ENCODE measurements at places on chromosomes 6 and 20. TPM values are rescaled to one million over a fixed set of nuclear protein-coding genes. Genes with fewer than 3 reads are reported as not detected.
A peak's percentile ranks its signal among the peaks of the same experiment; 100 is the strongest.

GRCh38 chr6:43461936-43462335 lies 6.6 kb upstream of the DLK2 start:
- H3K4me3 ChIP-seq: no peak overlapping the region
- H3K36me3 ChIP-seq: no peaks in the 10 kb centered on the region
- no peaks in the 10 kb centered on the region for H3K4me1 ChIP-seq
- H3K27me3 ChIP-seq: no peaks in the 10 kb centered on the region
- H3K27ac ChIP-seq: no peak overlapping the region

DNA sequence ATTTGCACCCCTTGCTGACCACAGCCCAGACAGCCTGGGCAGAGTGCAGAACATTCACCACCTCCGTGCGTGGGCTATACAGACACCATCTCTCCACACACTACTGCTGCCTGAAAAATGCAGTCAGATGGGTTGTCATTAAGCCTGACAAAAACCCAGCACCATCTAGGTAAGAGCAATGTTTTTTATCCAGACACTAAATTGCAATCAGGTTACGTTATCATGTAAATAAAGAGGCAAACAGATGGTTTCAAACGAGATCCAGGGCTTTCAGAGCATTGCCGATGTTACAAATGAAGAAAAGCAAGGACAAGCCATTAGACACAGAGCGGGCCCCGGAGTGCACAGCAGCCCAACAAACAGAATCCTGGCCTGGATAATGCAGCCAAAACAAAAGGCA lies 269.6 kb downstream of the PKHD1 start:
- H3K27me3 ChIP-seq: no peaks in the 10 kb centered on the region
- H3K4me3 ChIP-seq: no peak overlapping the region
- no peaks in the 10 kb centered on the region for H3K4me1 ChIP-seq
- no peaks in the 10 kb centered on the region for H3K36me3 ChIP-seq

GRCh38 chr20:24407151-24407550 lies 62.3 kb upstream of the SYNDIG1 start:
- H3K4me3 ChIP-seq: no peak overlapping the region
- H3K4me1 ChIP-seq: no peaks in the 10 kb centered on the region
- no peak overlapping the region for H3K27ac ChIP-seq
- no peak for DNase-seq

The HDGFL1 gene
- not detected for total RNA-seq

GRCh38 chr6:140043357-140043756 lies 668.9 kb upstream of the CITED2 start:
- no peak for DNase-seq
- H3K4me3 ChIP-seq: no peak overlapping the region
- H3K4me1 ChIP-seq: no peaks in the 10 kb centered on the region
- no peaks in the 10 kb centered on the region for H3K36me3 ChIP-seq

The MUCL3 gene
- not detected for total RNA-seq

DNA sequence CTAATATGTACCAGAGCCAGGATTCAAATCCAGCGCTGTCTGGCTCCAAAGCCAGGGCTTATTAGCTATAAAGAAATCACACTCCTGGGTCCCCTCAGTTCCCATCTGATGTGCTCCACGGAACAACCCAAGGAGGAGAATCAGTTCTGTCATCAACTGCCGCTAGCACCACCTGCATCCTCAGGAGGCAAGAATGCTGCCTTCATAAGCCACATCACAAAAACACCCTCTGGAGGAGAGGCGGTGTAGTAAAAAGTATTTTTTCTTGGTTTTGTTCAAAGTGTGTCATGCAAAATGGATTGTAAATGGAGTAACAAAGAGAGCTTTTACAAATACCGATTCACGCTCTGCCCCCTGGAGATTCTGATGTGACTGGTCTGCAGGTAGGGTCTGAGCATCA lies 57.1 kb downstream of the TNFRSF21 start:
- DNase-seq: no peak
- no peak overlapping the region for H3K27ac ChIP-seq
- no peak overlapping the region for H3K4me3 ChIP-seq
- H3K4me1 ChIP-seq: peaks cover 2% of the 10 kb centered on the region
- no peaks in the 10 kb centered on the region for H3K36me3 ChIP-seq

DNA sequence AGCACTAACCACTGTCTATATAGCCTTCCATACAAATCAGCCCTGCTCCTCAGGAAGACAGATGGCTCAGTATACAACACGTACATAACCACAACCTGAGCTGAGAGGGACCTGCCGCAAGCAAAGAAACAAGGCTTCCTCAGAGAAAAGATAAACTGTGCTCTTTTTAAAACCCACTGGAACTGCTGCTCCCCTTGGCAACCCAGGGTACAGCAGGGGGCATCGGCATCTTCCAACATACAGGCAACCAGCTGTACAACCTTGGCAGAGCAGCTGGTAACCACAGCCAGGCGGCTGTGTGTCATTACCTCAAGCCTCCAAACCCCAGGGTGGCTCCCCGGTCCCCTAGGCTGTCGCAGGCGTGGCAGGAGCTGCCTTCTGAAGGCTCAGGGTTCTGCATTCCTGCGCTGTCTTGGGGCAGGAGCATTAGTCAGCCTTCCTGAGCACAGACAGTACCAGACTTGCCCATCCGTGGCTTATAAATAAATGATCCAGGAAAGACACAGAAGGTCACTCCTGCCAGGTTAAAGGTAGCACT lies 249.5 kb downstream of the ADGRG6 start:
- H3K27ac ChIP-seq: no peak overlapping the region
- H3K4me3 ChIP-seq: no peak overlapping the region
- no peak for DNase-seq
- no peaks in the 10 kb centered on the region for H3K36me3 ChIP-seq
- H3K27me3 ChIP-seq: no peaks in the 10 kb centered on the region

DNA sequence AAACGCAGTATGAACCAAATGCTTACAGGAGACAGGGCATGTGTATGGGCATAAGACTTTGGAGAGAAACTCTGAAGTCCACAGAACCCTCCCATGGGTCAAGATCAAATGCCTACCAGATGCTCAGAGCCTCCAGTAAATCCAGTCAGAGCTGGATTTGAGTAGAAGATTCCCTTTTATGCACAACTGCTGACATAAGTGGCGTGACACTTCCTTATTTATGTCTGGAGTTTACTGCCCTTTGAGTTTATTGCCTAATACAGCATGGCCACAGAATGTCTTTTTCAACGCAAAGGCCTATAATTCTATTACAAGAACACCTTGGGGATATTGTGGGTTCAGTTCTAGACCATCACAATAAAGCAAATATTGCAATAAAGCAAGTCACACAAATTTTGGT lies 220.0 kb upstream of the FOXQ1 start:
- no peak overlapping the region for H3K4me3 ChIP-seq
- H3K27me3 ChIP-seq: no peaks in the 10 kb centered on the region
- H3K36me3 ChIP-seq: no peaks in the 10 kb centered on the region
- no peak for DNase-seq

The MICB gene
- total RNA-seq: 4.7 TPM

The NR2E1 gene
- total RNA-seq: not detected

The COL21A1 gene
- 39.3 TPM for total RNA-seq

DNA sequence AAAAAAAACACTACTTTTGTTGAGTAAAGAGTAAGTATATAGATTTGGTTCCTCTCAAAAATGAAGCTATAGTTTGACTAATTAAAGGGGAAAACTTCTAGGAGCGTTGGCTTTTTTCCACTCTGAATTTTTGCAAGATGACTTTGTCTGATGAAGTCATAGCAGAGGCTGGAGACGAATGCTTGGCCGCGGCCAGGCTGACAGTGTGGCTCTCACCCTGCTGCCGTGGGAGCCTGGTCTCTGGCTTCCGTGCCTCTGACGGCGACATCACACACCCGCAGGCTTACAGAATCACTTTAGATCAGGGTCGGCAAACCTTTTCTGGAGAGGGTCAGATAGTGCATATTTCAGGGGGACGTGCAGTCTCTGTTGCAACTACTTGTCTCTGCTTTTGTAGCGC lies 145.0 kb downstream of the PHACTR3 start:
- H3K36me3 ChIP-seq: no peaks in the 10 kb centered on the region
- H3K4me1 ChIP-seq: no peaks in the 10 kb centered on the region
- DNase-seq: peak; percentile 84
- H3K27me3 ChIP-seq: no peaks in the 10 kb centered on the region
- no peak overlapping the region for H3K27ac ChIP-seq
- no peak overlapping the region for H3K4me3 ChIP-seq

DNA sequence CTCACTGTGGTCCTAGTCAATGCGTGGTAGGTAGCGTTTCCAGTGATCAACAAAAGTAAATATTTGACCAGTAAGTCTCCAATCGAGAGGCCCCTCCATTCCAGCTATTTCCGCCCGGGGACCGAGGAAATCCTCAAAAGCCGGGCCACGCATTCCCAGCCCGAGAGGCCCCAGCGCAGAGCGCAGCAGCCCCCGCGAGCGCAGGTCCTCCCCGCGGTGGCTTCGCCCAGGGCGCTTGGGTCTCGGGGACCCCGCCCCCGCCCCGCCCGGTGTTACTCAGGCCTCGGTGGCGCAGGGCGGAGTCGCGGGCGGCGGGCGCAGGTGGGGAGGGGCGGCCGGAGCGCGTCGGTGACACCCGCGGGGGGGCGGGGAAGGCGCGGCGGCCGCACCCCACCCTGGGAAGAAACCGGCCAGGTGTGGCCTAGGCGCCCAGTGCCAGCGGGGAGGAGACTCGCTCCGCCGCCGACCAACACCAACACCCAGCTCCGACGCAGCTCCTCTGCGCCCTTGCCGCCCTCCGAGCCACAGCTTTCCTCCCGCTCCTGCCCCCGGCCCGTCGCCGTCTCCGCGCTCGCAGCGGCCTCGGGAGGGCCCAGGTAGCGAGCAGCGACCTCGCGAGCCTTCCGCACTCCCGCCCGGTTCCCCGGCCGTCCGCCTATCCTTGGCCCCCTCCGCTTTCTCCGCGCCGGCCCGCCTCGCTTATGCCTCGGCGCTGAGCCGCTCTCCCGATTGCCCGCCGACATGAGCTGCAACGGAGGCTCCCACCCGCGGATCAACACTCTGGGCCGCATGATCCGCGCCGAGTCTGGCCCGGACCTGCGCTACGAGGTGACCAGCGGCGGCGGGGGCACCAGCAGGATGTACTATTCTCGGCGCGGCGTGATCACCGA lies at the start of gene DSP:
Gene DSP (plus strand): TSS at position 497 of the 890 bp plus-strand sequence. CDS start 245 bp downstream, at position 742.
- no peaks in the 10 kb centered on the region for H3K27me3 ChIP-seq
- H3K36me3 ChIP-seq: no peaks in the 10 kb centered on the region
- no peak within 1 kb of the TSS for H3K27ac ChIP-seq
- H3K4me3 ChIP-seq: peak within 1 kb of the TSS; percentile 21
- DNase-seq: peak; percentile 75
- H3K4me1 ChIP-seq: no peaks in the 10 kb centered on the region

GRCh38 chr20:9066191-9066590 lies 2.7 kb upstream of the PLCB4 start:
- DNase-seq: no peak
- no peak overlapping the region for H3K4me3 ChIP-seq
- no peaks in the 10 kb centered on the region for H3K36me3 ChIP-seq
- H3K4me1 ChIP-seq: no peaks in the 10 kb centered on the region

GRCh38 chr20:2698186-2698817 lies 5.7 kb downstream of the EBF4 start:
- no peak overlapping the region for H3K4me3 ChIP-seq
- no peaks in the 10 kb centered on the region for H3K4me1 ChIP-seq
- no peaks in the 10 kb centered on the region for H3K36me3 ChIP-seq
- DNase-seq: no peak

The DEFB124 gene
- 1.6 TPM for total RNA-seq

DNA sequence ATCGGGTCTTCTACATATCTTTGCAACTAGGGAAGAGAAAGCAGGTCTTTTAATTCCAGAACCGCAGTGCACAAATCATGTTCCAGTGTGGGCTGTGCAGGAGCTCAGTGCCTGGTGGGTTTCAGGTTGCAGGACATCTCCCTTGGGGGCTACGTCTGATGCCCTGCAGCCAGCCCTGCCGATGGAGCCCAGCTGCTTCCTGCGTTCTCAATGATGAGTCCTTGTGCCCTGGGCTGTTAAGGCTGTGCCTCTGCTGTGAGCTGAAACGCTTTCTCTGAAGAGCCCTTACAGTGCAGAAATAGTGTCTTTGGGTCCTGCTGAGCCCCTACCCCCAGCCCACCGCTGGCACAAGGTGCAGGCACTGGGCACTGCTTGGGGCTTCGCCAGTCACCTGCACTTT lies 192.9 kb downstream of the SYNDIG1 start:
- H3K27me3 ChIP-seq: no peaks in the 10 kb centered on the region
- no peaks in the 10 kb centered on the region for H3K4me1 ChIP-seq
- H3K4me3 ChIP-seq: no peak overlapping the region
- peak; percentile 47 for DNase-seq

- H3K36me3 ChIP-seq: no peaks in the 10 kb centered on the region
- DNase-seq: no peak
- H3K27ac ChIP-seq: no peak overlapping the region
- no peaks in the 10 kb centered on the region for H3K27me3 ChIP-seq
- H3K4me3 ChIP-seq: no peak overlapping the region
These were observed 16.9 kb downstream of the RREB1 start for GRCh38 chr6:7124636-7125035.

GRCh38 chr6:151408858-151409257 lies 17.5 kb upstream of the ZBTB2 start:
- no peaks in the 10 kb centered on the region for H3K27me3 ChIP-seq
- peaks cover 4% of the 10 kb centered on the region for H3K36me3 ChIP-seq
- no peaks in the 10 kb centered on the region for H3K4me1 ChIP-seq
- DNase-seq: no peak
- H3K27ac ChIP-seq: no peak overlapping the region

GRCh38 chr6:70667256-70667710 lies 400 bp upstream of the SMAP1 start:
- no peak for DNase-seq
- no peaks in the 10 kb centered on the region for H3K27me3 ChIP-seq
- no peaks in the 10 kb centered on the region for H3K36me3 ChIP-seq
- peak overlapping the region; percentile 49 for H3K4me3 ChIP-seq

DNA sequence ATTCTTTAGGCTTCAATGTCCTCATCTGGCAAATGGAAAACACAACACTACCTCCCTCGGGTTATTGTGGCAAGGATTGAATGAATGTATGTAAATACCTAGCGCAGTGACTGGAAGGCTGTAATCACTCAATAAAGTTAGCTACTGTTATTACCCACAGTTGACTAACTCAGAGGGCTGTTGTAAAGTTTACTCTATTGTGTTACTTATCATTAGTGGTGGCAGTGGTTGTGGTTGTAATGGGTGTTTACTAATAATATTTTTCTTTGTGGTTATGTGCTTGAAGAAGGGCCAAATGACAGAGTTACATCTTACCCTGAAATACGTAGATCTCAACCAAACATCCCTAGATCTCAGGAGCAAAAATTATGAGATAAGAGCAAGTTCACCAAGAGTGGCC lies 42.0 kb upstream of the PXDC1 start:
- no peaks in the 10 kb centered on the region for H3K27me3 ChIP-seq
- H3K4me1 ChIP-seq: peaks cover 6% of the 10 kb centered on the region
- no peak for DNase-seq

DNA sequence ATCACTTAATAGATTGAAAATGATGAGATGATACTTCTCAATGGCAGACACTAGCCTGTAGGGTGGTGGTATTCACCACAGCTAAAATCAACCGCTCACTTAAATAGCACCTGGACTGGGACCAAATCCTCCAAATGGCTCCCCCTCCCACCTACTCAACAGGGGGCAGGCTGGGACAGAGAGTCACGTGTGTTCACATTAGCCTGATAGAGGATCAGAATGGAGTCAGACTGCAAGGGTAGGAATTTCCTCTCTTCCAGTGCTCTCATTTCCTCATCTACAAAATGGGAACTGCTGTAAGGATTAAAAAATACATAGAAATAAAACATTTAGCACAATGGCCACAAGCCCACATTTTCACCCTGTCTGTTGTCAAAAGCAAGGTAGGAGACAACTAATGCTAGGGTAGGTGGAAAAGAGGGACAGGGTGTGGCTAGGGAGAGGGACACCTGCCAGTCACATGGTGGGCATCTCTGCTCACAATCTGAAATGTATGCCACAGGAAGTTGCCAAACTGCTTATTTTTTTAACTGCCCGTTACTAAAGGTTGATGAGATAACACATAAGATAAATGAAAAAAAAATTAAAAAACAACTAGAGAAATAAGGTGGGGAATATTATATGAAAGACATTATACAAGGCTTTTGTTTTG lies 55.3 kb downstream of the BACH2 start:
- no peak overlapping the region for H3K27ac ChIP-seq
- H3K4me1 ChIP-seq: no peaks in the 10 kb centered on the region
- H3K4me3 ChIP-seq: no peak overlapping the region
- no peak for DNase-seq
- no peaks in the 10 kb centered on the region for H3K36me3 ChIP-seq

Measured in aorta (tissue), 5 donors.